ENCODE measurements at places on chromosomes 2 and 18.
A peak's percentile ranks its signal among the peaks of the same experiment; 100 is the strongest.

GRCh38 chr18:8175501-8176061 lies 433.7 kb upstream of the RAB12 start:
- no peak for DNase-seq

- DNase-seq = no peak
Observed at GRCh38 chr18:31209041-31209440, 46.4 kb upstream of the DSC1 start.

- no peak for DNase-seq
Observed at GRCh38 chr2:47043142-47043890, 111.8 kb downstream of the STPG4 start.

DNA sequence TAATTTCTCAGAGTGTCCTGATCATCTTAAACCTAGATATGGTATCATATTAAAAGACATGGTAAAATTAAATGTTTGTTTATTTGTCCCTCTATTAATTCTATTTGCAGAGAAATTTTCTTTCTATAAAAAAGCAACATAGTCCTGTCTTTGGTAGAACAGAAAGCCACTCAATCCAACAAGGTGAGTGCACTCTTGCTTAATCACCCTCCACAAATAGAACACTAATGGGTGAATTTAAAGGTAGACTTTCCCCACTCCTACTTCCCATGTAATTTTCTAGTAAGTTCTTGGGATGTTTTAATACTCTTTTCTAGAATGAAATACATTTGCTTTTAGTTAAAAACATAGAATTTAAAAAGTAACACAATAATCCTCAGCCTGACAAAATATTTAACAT lies 97.7 kb downstream of the PIGN start:
- DNase-seq = no peak

DNA sequence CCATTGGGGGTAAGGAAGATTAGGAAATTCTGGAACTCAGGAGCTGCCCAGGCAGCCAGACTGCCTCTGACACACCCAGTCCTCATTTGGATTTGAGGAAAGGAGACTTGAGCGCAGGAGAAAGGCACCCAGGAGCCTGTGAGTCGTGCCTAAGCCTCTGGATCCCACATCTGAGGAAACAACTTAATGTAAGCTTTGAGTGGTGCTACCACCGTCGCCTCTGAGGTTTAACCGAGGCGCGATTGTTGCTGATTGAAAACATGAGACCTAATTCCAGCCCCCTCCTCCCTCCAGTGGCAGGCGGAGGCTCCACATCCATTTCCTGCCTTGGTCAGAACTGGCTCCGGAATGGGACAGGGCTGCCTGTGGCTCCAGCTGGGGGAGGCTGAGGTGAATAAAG lies 176.7 kb upstream of the PKDCC start:
- DNase-seq = no peak

GRCh38 chr2:100248044-100248330 lies 74.3 kb downstream of the LONRF2 start:
- DNase-seq = no peak

- peak; percentile 5 for DNase-seq
Observed at GRCh38 chr2:100142393-100142792, at the start of gene AFF3. Gene AFF3 (minus strand): TSS chr2:100142590. CDS start chr2:100104454, 38,136 bp downstream.

- DNase-seq = no peak
Observed at GRCh38 chr2:149015926-149016563, 22.5 kb upstream of the LYPD6B start.

GRCh38 chr2:152176113-152176714 lies 651 bp upstream of the STAM2 start:
- DNase-seq = no peak

DNA sequence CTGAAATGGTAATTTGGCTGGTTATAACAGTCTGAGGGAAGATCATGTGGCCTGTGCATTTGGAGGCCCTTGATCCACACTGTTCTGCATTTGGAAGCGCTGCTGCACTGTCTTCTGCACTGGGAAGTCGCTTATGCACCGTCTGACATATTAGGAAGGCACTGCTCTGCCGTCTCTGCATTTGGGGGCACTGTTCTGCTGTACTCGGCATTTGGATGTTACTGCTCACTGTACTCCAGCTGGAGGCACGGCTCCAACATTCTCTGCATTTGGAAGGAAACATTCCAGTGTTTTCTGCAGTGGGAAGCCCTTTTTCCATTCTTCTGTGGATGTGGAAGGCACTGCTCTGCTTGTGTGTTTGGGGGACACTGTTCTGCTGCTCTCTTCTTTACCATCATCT lies 9.6 kb upstream of the PROM2 start:
- DNase-seq = no peak

GRCh38 chr18:36627637-36628036 lies 201.2 kb downstream of the TPGS2 start:
- no peak for DNase-seq

DNA sequence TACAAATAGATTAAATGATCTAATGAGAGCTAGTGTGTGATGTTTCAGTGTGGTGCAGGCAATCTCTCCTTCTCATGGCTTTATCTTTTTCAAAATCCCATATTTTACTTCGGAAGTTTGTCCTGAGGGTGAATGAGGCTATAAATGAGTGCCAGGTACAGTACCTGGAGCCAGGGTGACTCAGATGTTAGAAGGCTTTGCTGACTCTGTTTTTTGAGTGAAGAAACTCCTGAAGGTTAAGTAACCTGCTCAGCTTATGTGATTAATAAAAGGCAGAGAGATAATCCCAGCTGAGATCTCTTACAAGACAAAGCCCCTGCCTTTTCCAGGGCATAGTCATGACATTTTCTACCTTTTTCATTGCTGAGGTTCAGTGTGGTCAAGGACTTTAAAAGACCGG lies 52.6 kb downstream of the MGAT5 start:
- no peak for DNase-seq

- no peak for DNase-seq
Observed at GRCh38 chr2:198129609-198130008, 325.2 kb downstream of the PLCL1 start.

DNA sequence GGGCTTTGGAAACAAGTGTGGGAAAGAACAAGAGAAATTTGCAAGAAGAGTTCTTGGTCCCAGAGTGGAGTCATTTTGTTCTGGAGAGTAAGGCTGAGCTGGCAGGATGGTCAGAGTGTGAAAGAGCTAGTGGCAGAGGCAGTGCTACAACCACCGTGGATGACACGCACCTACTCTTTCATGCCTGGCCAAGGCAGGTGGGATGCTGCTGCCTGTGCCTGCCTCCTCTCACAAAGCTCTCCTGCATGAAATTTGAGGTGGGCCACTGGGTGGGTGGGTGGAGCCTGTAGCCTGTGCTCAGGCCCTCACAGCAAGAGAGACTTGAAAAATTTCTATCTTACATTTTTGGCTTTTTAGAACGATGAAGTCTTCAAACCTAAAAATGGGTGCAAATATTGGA lies 9.4 kb upstream of the INO80C start:
- DNase-seq = no peak

DNA sequence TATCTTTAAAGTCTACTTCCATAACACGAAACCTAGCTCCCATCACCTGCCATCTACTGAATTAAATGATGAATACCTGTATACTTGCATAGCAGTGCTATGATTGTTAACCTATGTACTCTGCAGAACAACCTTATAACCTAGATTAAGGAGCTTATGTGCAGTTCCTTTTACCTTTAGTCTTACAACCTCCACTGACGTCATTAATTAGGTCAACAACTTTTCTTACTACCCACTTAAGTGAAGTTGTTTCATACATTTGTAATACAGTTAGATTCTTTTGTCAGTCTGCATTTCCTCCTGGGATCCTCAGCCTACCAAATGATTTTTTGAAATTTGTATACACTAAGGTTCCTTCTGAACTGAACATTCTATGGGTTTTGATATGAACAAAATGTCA lies 1082.3 kb downstream of the SUCLG1 start:
- DNase-seq = no peak

GRCh38 chr18:23151414-23152099 lies 16.3 kb downstream of the CABLES1 start:
- no peak for DNase-seq

DNA sequence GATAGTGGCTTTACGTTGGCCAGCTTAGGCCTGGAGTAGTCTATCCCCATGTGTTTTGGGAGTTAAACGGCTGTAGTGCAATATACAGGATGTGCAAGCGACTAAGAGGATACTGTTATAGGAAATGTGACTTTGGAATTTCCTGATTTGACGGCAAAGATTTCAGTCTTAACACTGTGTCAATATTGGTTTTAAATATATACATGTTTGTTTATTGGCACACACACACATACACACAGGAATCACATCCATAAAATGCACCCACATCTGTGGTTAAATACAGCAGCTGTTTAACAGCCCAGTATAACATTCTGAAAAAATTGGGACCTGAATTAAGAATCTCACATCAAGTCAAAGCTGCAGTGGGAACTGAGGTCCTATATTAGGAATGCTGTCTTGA lies 347.1 kb downstream of the TXNL1 start:
- no peak for DNase-seq

Measured in activated T-cell treated with anti-CD3 and anti-CD28 coated beads for 4 hours (primary cell).